ENCODE measurements at places on chromosomes 1 and 21. TPM values are rescaled to one million over a fixed set of nuclear protein-coding genes. Genes with fewer than 3 reads are reported as not detected.

Gene CLCA1
- not detected for total RNA-seq

Gene FAM72B
- total RNA-seq: 9.2 TPM

GRCh38 chr21:42362700-42363099 is 3.6 kb downstream of the TFF1 start:
- DNase-seq: no peak

- no peak for DNase-seq
Observed at GRCh38 chr1:15884477-15884876, 37.0 kb downstream of the SPEN start.

- no peak for DNase-seq
Observed at GRCh38 chr21:37445228-37445627, 78.7 kb downstream of the DYRK1A start.

Gene TNFSF4
- 1.3 TPM for total RNA-seq

DNA sequence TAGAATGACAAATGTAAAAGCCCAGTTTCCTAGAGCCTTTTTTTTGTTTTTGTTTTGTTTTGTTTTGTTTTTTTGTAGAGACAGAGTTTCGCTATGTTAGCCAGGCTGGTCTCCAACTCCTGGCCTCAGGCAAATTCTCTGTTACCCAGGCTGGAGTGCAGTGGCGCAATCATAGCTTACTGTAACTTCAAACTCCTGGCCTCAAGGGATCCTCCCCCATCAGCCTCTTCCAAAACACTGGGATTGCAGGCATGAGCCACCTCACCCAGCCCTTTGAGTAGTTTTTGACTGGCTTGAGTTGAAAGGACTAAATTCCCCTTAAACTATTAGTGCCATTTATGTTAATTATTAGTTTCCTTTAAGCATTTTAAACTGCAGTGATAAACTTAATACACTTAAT is 28.8 kb upstream of the ZBTB18 start:
- DNase-seq: peak; percentile 83

GRCh38 chr1:180311011-180311730 is 81.1 kb downstream of the LHX4 start:
- peak; percentile 23 for DNase-seq

DNA sequence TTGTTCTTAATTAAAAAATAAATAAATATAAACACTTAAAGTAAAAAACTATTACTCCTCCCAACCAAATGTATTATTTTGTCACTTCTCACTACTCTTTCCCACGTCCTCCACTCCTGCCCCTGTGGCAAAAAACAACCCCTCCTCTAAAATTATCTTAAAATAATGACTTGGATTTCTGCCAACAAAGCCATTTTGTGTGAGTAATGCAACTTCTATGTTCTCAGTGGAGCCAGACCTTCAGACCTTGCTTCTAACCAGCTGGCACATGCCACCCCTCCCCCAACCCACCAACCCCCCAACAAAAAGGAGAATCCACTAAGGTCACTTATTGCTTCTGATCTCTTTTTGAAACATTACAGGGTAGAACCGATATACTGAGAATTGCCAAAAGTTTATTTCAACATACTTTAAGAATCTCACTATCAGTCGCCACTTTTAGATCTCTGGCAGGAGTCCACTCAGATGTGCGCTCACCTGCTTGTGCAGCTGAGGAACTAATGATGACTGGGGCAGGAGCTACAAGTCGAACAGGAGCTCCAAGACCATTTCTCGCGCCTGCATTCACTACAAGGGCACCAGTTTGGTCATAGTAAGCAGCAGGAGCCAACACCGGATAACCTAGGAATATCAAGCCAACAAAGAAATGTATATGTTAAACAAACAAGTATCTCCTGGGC is 58.3 kb upstream of the SDC3 start:
- DNase-seq: peak; percentile 67

DNA sequence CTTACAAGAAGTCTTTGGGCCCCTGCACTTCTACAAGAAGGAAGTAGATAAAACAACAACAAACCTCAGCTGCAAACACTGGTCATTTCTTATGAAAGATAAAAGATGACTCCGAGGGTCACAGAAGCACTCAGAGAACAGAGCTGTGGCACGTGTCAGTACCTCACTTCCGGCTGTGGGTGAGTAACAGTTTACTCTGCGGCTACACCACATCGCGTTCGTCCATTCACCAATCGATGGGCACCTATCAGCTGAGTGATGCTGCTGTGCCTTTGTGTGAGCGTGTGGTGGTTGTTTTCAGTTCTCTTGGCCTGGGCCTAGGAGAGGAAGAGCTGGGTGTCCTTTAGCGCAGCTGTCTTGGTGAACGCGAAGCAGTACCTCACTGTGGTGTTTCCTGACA is 49.9 kb downstream of the COL6A1 start:
- DNase-seq: no peak

DNA sequence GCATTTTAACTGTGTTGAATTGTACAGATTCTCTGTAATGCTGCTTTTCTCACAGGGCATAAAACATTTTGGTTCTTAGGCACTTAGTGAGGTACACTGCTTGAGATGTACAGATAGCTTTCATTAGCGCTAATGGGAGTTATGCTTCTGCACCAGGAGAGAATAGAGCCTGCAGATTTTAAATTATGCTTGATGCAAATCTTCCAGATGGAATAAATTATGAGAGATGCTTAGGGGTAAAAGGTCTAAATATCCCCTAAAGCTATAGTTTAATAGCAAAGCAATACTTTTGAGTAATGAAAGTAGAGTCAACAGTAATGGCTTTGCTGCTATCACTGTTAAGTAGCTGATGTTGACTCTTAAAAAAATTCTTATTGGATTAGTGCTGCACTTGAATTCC is 248.9 kb downstream of the S1PR1 start:
- DNase-seq: no peak

- DNase-seq: no peak
Observed at GRCh38 chr1:156511644-156512043, 11.1 kb upstream of the MEF2D start.

GRCh38 chr1:31239653-31240241 is at the start of gene NKAIN1:
Gene NKAIN1 (minus strand): TSS chr1:31239887. CDS start chr1:31239547, 340 bp downstream.
- peak; percentile 47 for DNase-seq

DNA sequence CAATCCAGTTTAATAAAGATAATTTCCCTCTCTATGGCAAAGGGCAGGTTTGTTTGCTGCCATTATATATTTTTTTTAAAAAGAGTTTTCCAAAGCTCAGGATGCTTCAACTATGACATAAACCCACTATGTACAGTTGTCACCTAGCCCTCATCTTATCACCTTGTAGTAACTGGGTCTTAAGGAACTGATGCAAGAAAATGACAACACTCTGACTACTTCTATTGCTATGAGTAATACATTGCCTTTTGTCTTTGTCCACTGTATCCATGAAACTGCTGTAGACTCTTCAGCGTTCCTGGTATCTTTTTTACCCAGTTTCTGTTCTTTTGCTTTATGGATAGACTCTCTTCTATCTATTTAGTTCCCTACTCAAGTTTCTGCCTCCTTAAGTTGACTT is 586.5 kb downstream of the NEGR1 start:
- no peak for DNase-seq

Gene FCRL1
- total RNA-seq: not detected
